ENCODE measurements at places on chromosomes 4 and X.

DNA sequence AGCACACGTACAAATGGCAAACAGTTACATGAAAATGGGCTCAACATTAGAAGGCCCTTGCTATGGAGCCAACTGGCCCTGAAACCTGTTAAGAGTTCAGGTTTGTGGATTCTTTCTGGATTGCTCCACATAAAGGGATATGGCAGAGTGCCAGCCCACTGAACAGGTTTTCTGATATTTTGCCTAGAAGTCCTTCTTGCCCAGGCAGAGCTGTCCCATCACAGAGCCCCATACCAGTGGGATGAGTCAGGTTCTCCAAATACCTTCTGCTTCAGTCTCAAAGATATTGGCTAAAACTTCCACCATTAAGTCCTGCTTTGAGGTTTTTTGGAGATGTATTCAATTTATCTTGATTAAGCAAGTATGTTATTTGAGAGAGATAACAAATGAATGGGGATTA lies 146.8 kb upstream of the IL1RAPL2 start:
- H3K4me3 ChIP-seq: no peak overlapping the region
- H3K27ac ChIP-seq: no peak overlapping the region
- H3K27me3 ChIP-seq: no peaks in the 10 kb centered on the region
- H3K4me1 ChIP-seq: no peaks in the 10 kb centered on the region

- no peaks in the 10 kb centered on the region for H3K36me3 ChIP-seq
- DNase-seq: no peak
- H3K27me3 ChIP-seq: no peaks in the 10 kb centered on the region
These were observed 180.1 kb upstream of the S100G start for GRCh38 chrX:16469870-16470269.

- H3K4me3 ChIP-seq: no peak overlapping the region
- no peaks in the 10 kb centered on the region for H3K4me1 ChIP-seq
- H3K27ac ChIP-seq: no peak overlapping the region
- DNase-seq: no peak
These were observed 57.3 kb upstream of the MXRA5 start for GRCh38 chrX:3403748-3404147.

GRCh38 chr4:78020677-78021076 lies 36.4 kb upstream of the FRAS1 start:
- no peaks in the 10 kb centered on the region for H3K4me1 ChIP-seq
- H3K36me3 ChIP-seq: no peaks in the 10 kb centered on the region
- DNase-seq: no peak
- no peak overlapping the region for H3K27ac ChIP-seq
- no peaks in the 10 kb centered on the region for H3K27me3 ChIP-seq

DNA sequence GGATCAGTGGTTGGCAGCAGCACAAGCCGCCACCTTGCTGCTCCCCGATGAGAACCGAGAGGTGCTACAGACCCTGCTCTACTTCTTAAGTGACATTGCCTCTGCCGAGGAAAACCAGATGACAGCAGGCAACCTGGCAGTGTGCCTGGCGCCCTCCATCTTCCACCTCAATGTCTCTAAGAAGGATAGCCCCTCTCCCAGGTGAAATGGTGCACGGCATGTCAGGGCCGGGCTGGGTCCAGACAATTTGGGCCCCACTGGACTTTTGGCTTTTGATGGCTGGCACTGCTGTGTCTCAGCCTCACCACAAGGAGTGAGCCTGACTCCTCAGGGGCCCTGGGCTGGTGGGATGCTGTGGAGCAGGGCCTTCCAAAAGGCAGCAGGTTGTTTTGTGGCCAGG lies 74.1 kb downstream of the STARD8 start:
- no peak overlapping the region for H3K27ac ChIP-seq
- H3K4me3 ChIP-seq: no peak overlapping the region
- H3K4me1 ChIP-seq: no peaks in the 10 kb centered on the region
- no peak for DNase-seq
- no peaks in the 10 kb centered on the region for H3K36me3 ChIP-seq

- no peak overlapping the region for H3K4me3 ChIP-seq
- H3K27ac ChIP-seq: no peak overlapping the region
- no peaks in the 10 kb centered on the region for H3K36me3 ChIP-seq
- DNase-seq: no peak
These were observed 44.7 kb downstream of the GPRASP3 start for GRCh38 chrX:102765217-102765616.

GRCh38 chr4:3709061-3709845 lies 56.9 kb upstream of the ADRA2C start:
- no peak overlapping the region for H3K27ac ChIP-seq
- no peak overlapping the region for H3K4me3 ChIP-seq
- H3K36me3 ChIP-seq: no peaks in the 10 kb centered on the region
- peaks cover 100% of the 10 kb centered on the region for H3K27me3 ChIP-seq
- no peak for DNase-seq

DNA sequence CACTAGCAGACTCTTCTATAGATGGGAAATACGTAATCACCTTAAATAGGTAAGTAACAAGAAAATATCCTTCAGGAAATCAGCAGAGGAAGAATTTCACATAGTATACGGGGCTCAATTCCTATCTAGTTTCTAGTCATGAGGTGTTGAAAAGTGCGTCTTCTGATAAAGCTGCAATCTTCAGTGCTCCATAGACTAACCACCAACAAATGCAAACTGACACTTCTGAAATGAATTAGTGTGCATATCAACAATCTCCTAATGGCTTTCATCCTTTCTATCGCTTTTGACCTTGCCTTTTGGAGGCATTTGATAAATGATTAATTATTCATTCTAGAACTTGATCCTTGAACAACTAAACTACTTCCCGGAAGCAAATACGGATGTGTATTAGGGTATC lies 2306.6 kb upstream of the AGA start:
- no peak overlapping the region for H3K4me3 ChIP-seq
- DNase-seq: no peak
- no peak overlapping the region for H3K27ac ChIP-seq
- no peaks in the 10 kb centered on the region for H3K36me3 ChIP-seq
- H3K4me1 ChIP-seq: no peaks in the 10 kb centered on the region
- H3K27me3 ChIP-seq: no peaks in the 10 kb centered on the region

DNA sequence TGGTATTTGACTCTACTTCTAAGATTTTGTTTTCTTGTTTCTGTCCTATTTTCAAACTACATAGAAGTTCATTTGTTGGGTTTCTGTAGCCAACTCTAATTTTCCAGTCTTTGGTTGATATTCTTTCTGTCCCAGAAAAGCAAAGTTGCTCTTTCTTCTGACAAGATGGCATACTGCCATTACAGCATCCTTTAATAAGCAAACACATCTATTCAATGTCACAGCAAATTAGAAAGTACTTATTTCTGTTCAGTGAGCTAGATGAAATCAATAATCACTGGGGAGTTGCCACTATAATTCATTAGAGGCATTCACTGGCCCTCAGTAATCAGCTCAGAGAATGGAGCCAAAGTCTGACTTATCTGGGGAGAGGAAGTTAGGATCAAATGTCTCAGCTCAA lies 1258.0 kb upstream of the IGFBP7 start:
- no peak overlapping the region for H3K27ac ChIP-seq
- no peak overlapping the region for H3K4me3 ChIP-seq
- no peaks in the 10 kb centered on the region for H3K36me3 ChIP-seq
- no peaks in the 10 kb centered on the region for H3K4me1 ChIP-seq
- no peak for DNase-seq

DNA sequence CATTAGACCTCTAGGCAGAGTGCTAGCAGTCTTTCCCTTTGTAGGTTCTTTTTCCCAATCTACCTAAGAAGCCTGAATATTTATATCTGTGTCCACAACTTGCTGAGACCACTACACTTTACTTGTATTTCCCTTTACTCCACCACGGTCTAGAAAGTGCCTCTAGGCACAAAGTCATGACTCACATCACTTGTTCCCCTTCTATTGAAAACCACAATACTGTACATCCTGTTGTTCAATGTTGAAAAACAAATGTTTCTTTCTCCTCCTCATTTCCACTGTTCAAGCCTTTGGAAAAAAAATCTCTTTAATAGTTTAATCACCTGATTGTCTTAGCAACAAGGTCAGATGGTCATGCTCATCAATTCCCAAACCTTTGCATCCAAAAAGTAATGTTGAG lies 326.7 kb downstream of the GUCY2F start:
- no peak for DNase-seq
- H3K4me1 ChIP-seq: no peaks in the 10 kb centered on the region
- no peak overlapping the region for H3K4me3 ChIP-seq
- no peak overlapping the region for H3K27ac ChIP-seq
- H3K36me3 ChIP-seq: no peaks in the 10 kb centered on the region

DNA sequence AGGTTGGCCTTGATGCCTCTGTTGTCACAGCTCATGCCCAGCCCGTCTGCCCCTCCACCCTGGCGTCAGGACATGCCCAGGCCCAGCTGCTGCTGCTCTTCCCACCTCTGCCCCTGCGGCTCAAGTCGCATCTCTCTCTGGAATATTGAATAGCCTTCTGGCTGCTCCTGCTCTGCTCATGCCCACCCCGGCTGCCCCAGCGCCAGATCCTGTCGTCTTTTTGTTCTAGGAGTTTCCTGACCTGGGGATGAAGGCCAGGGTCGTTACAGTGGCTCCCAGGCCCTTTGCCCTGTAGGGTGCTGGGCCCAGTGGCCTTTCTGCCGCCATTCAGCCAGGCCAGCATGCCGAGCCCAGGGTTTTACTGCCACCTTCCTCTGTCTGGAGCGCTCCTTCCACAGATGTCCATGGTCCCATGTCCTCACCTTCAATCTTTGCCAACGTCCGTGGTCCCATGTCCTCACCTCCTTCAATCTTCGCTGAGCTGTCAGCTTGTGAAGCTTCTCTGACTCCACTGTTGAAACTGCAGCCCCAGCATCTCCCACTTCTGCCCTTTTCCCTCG lies 9.7 kb downstream of the MAEA start:
- H3K36me3 ChIP-seq: peaks cover 16% of the 10 kb centered on the region
- no peaks in the 10 kb centered on the region for H3K27me3 ChIP-seq
- H3K27ac ChIP-seq: no peak overlapping the region
- no peaks in the 10 kb centered on the region for H3K4me1 ChIP-seq
- DNase-seq: no peak

- no peaks in the 10 kb centered on the region for H3K27me3 ChIP-seq
- peaks cover 6% of the 10 kb centered on the region for H3K4me1 ChIP-seq
- H3K36me3 ChIP-seq: no peaks in the 10 kb centered on the region
- peak; percentile 22 for DNase-seq
- H3K4me3 ChIP-seq: no peak overlapping the region
These were observed 1697.8 kb upstream of the IGFBP7 start for GRCh38 chr4:58807843-58808615.

DNA sequence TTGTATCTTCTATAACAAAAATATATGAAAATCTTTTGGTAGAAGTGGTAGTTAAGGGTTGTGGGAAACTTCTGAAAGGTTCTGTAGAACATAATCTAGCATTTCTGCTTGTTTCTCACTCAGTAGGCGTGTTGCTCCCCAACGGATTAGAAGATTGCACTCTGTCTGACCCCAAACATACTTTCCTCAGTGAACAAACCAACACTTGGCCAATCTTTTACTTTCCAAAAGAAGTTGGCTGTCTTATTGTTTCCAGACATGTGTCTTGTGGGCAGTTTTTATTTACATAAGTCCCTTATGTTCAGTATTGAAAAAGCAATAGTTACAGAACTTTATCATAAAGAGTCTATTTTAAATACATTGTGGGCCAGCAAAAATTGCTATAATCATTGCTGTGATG lies 312.8 kb upstream of the EPHA5 start:
- DNase-seq: no peak
- no peaks in the 10 kb centered on the region for H3K4me1 ChIP-seq
- H3K36me3 ChIP-seq: no peaks in the 10 kb centered on the region
- no peak overlapping the region for H3K27ac ChIP-seq
- H3K27me3 ChIP-seq: no peaks in the 10 kb centered on the region
- no peak overlapping the region for H3K4me3 ChIP-seq

GRCh38 chr4:74230902-74231499 lies 73.1 kb downstream of the MTHFD2L start:
- no peaks in the 10 kb centered on the region for H3K36me3 ChIP-seq
- H3K4me3 ChIP-seq: no peak overlapping the region
- peak overlapping the region; percentile 52 for H3K27ac ChIP-seq
- H3K4me1 ChIP-seq: peaks cover 38% of the 10 kb centered on the region

- no peaks in the 10 kb centered on the region for H3K27me3 ChIP-seq
- H3K4me1 ChIP-seq: no peaks in the 10 kb centered on the region
- H3K36me3 ChIP-seq: no peaks in the 10 kb centered on the region
These were observed 21.8 kb upstream of the TLL1 start for GRCh38 chr4:165851256-165851655.

DNA sequence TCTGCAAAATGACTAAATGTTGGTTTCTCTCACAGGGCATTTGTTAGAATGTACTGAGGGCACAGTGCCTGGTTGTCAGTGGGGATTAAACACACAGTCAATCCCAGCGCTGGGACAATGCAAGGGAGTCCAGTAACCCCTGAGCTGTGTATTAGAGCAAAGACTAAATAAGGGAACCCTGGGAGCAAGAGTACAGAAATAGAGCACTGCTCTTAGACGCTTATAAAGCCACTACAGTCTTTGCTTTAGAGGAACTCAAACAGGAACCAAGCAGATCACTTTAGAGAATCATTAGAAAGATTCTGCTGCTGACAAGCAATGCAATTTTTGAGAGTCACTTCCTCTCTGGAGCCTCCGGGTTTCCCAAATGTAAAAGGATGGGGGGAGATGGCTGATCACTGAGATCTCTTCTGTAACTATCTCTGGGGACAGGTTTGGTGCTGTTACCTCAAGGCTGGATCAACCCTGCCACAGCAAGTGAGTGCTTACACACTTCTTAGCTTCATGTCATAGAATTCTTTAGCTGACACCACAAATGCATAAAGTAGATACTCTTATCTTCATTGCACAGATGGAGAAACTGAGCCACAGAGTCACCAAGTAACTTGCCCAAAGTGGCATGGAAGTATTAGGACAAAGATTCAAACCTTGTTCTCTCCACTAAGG lies 137.8 kb upstream of the CPEB2 start:
- no peaks in the 10 kb centered on the region for H3K36me3 ChIP-seq
- no peaks in the 10 kb centered on the region for H3K27me3 ChIP-seq
- no peak overlapping the region for H3K4me3 ChIP-seq
- no peak for DNase-seq

- H3K4me3 ChIP-seq: no peak overlapping the region
- H3K27ac ChIP-seq: no peak overlapping the region
- H3K36me3 ChIP-seq: no peaks in the 10 kb centered on the region
- no peaks in the 10 kb centered on the region for H3K4me1 ChIP-seq
These were observed 39.7 kb downstream of the HMGB2 start for GRCh38 chr4:173294444-173294843.

DNA sequence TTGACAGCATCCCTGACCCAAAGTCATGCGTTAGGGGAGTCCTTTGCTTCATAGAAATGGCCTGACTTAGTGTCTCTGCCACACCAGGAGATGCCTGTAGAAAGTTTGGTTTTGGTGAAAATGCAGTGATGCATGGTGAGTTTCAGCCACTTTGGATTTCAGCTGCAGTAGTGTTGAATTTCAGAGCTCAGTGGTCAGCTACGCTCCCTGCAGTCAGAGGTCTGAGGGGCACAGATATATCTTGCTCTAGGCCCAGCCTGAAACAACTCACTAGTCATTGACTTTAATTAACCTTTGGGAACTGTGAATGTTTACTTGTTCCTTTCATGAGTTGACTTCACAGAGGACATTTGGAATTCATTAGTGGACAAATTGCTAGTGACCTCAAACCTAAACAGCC lies 17.5 kb downstream of the RBMX2 start:
- no peaks in the 10 kb centered on the region for H3K4me1 ChIP-seq
- H3K36me3 ChIP-seq: no peaks in the 10 kb centered on the region
- no peaks in the 10 kb centered on the region for H3K27me3 ChIP-seq
- DNase-seq: no peak
- H3K27ac ChIP-seq: no peak overlapping the region

- H3K4me3 ChIP-seq: no peak overlapping the region
- no peak for DNase-seq
- H3K4me1 ChIP-seq: no peaks in the 10 kb centered on the region
- no peak overlapping the region for H3K27ac ChIP-seq
- no peaks in the 10 kb centered on the region for H3K36me3 ChIP-seq
- H3K27me3 ChIP-seq: no peaks in the 10 kb centered on the region
These were observed 207.4 kb downstream of the MAPK10 start for GRCh38 chr4:86152454-86152853.

- H3K27ac ChIP-seq: no peak overlapping the region
- no peaks in the 10 kb centered on the region for H3K27me3 ChIP-seq
These were observed 8.9 kb downstream of the BST1 start for GRCh38 chr4:15711762-15712161.

All from MM.1S (cell line).